Activated T-helper 2 cell treated with anti-CD3 and anti-CD28 coated beads, Interferon-gamma antibody, Interleukin-2, Interleukin-4, amounts not matched to agents 10 μg/mL and 5 μg/mL and 100 μg/mL, durations not matched to agents 14 hours and 24 hours and 36 hours (primary cell): ENCODE measurements at places on chromosomes 3 and 15. TPM values are rescaled to one million over a fixed set of nuclear protein-coding genes. Genes with fewer than 3 reads are reported as not detected.

DNA sequence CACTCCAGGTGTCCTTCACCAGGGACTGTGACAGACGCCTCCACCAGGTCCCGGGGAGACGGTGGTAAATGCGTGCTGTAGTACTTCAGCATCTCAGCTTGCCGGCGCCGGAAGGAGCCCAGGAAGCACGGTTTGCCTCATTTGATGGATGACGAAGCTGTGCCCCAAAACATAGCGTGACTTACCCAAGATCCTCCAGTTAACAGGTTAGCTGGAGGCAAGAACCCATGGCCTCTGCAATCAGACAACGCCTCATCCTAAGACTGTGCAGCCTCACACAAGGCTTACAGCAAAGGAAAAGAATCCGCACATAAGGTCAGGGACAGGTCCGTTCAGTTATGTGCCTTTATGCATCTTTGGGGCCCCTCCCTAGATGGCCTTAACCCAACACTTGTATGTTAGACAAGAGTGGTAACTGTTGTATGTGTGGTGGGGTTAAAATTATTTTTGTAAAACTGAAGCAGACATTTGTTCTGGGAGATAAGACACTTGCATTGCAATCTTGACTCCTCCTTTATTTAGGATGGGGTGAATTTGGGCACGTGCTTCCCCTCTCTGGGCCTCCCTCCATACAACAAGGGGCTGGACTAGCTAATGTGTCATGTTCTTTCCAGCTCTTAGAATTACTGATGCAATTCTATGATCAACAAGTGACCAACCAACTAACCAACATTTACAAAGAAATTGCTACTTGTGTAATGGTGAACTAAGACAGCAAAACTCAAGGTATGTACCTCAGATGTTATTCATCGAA is 39.4 kb downstream of the VGLL4 start:
- H3K27me3 ChIP-seq: no peaks in the 10 kb centered on the region
- H3K36me3 ChIP-seq: peaks cover 67% of the 10 kb centered on the region
- no peak for DNase-seq
- H3K4me1 ChIP-seq: peaks cover 56% of the 10 kb centered on the region
- no peak overlapping the region for H3K4me3 ChIP-seq

DNA sequence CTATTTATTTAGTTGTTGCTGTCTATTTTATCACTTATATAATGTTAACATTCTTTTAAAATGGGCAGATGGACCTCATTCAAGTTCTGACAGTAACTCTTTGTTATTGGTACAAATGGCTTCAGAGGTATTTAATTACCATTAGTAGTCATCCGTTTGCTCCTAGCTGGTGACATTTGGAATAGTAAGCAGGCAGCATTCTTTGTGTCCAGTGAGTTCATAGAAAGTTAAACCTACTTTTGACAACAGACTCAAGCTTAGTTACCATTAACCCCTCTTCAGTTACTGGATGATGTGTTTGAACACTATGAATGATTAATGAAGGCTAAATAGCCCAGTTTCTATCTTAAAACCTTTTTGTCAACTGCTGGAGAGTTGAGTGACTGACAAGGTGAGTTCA is 500.7 kb upstream of the ATP11B start:
- H3K4me3 ChIP-seq: no peak overlapping the region
- H3K27ac ChIP-seq: no peak overlapping the region
- no peaks in the 10 kb centered on the region for H3K27me3 ChIP-seq
- no peaks in the 10 kb centered on the region for H3K36me3 ChIP-seq
- no peaks in the 10 kb centered on the region for H3K4me1 ChIP-seq

- H3K36me3 ChIP-seq: no peaks in the 10 kb centered on the region
- H3K27ac ChIP-seq: no peak overlapping the region
- H3K4me3 ChIP-seq: no peak overlapping the region
- peaks cover 7% of the 10 kb centered on the region for H3K27me3 ChIP-seq
- H3K4me1 ChIP-seq: no peaks in the 10 kb centered on the region
Measured at GRCh38 chr3:123312331-123313265, 110.9 kb downstream of the SEC22A start.

DNA sequence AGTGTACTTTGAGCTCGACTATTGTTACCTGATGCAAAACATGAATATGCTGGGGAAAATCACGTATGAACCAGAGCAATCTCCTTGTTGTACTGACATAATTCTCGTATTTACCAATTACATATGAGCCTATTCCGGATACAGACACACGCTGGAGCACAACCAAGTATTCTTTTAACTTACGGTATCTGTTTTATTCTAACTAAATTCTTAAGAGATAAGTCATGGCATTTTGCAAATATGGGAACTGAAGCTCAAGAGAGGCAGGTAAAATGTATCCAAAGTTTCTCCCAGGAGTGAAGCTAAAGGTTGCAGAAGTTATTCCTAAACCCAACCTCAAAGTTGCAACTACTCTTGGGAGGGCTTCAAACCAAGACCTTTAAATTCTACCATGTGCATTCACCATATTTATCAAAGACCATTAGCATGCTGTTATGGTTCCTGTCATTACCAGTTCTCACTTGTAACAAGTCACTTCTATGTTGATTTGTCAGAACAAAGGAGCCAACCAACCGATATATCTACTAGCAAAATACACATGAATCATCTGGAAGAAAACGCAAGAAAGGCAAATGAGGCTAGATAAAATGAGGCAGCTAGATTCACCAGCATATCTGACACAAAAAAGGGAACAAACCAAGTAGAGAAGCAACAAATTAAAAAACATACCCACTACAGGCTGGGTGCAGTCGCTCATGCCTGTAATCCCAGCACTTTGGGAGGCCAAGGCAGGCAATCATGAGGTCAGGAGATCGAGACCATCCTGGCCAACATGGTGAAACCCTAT is 17.8 kb downstream of the TBL1XR1 start:
- H3K4me3 ChIP-seq: no peak overlapping the region
- H3K27me3 ChIP-seq: no peaks in the 10 kb centered on the region
- H3K27ac ChIP-seq: peak overlapping the region; percentile 25
- DNase-seq: no peak

GRCh38 chr3:77814845-77815244 is 774.9 kb downstream of the ROBO2 start:
- no peak for DNase-seq
- no peak overlapping the region for H3K4me3 ChIP-seq
- no peaks in the 10 kb centered on the region for H3K27me3 ChIP-seq

Gene GOLGA8R
- 2.9 and 3.0 TPM in 2 replicates for total RNA-seq

- peaks cover 1% of the 10 kb centered on the region for H3K4me1 ChIP-seq
- no peak overlapping the region for H3K4me3 ChIP-seq
- DNase-seq: no peak
Measured at GRCh38 chr3:183492849-183493179, 62.7 kb downstream of the KLHL6 start.

Gene CFAP100
- not detected in 2 replicates for total RNA-seq

DNA sequence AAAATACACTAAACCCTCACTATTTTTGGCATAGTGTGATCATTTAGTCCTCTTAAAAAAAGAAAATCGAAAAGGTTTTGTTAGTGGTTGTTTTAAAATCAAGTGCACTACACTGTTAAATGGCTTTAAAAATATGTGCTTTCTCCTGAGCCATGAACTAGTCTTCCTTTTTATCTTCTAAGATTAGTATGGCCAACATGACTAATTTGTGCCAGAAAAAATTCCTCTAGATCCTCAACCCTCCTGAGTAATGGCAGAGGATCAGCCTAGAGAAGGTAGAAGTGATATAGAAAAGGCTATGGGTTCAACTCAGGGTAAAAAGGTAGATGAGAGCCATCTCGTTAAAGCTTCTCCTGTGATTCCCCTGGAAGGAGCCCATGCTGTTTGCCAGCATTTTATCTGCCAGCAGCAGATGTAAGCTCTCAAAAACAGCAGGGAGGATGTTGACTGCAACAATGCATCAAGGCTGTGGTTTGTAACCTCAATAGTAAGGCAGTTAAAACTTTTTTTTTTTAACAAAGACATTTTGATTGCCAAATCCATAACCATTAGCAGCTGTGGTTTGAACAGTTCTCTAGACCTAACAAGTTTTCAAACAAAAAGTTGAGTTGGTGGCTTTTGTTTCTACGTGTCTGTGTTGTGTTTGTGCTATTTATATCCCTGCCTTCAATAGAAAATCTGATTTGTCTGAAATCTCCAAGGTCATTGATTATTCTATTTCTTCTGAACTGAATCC is 30.2 kb upstream of the ZNF609 start:
- peak overlapping the region; percentile 85 for H3K27ac ChIP-seq
- H3K4me3 ChIP-seq: peak overlapping the region; percentile 48
- DNase-seq: peak; percentile 52
- peaks cover 20% of the 10 kb centered on the region for H3K36me3 ChIP-seq

DNA sequence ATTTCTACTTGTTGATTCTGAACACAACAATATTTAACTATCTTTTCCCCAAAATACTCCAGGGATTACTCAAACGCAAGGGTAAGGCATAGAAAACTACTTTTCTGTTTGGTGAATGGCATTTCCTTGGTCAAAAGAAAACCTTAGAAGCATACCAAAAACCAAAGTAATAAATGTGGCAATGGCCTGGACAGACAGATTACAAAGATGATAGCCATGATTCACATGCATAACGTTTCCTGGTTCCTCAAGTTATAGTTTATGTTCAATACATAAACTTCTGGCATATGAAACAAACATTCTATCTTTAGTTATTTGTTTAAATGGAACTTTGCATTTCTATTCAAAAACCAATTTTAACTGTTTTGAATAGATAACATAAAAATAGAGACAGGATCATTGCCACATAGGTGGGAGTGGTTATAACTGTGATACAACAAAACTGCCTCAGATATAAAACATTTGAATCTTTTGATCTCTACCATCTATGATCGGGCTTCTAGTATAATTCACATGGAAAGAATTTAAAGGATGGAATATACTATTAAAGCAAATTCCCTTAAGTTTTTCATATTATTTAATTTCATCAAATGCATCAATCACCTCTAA is 32.1 kb downstream of the FOXP1 start:
- H3K27me3 ChIP-seq: no peaks in the 10 kb centered on the region

GRCh38 chr3:155130001-155130400 is 49.9 kb downstream of the MME start:
- no peaks in the 10 kb centered on the region for H3K4me1 ChIP-seq
- H3K4me3 ChIP-seq: no peak overlapping the region
- no peaks in the 10 kb centered on the region for H3K36me3 ChIP-seq
- no peaks in the 10 kb centered on the region for H3K27me3 ChIP-seq

Gene PTPRG
- 5.1 and 5.3 TPM in 2 replicates for total RNA-seq

- no peak overlapping the region for H3K27ac ChIP-seq
- H3K36me3 ChIP-seq: no peaks in the 10 kb centered on the region
- DNase-seq: no peak
- peaks cover 4% of the 10 kb centered on the region for H3K4me1 ChIP-seq
- H3K27me3 ChIP-seq: peaks cover 5% of the 10 kb centered on the region
- H3K4me3 ChIP-seq: no peak overlapping the region
Measured at GRCh38 chr15:80861731-80862170, 82.6 kb downstream of the CEMIP start.

- no peaks in the 10 kb centered on the region for H3K36me3 ChIP-seq
- H3K27ac ChIP-seq: no peak overlapping the region
- no peak for DNase-seq
- H3K4me1 ChIP-seq: peaks cover 17% of the 10 kb centered on the region
- no peak overlapping the region for H3K4me3 ChIP-seq
Measured at GRCh38 chr15:101504373-101504772, 14.9 kb upstream of the PCSK6 start.

GRCh38 chr3:33218446-33219174 is at the start of gene SUSD5:
SUSD5 (minus strand) TSS chr3:33218810; CDS start chr3:33218797, 13 bp downstream.
- H3K27me3 ChIP-seq: peaks cover 57% of the 10 kb centered on the region
- no peak within 1 kb of the TSS for H3K27ac ChIP-seq
- no peak for DNase-seq
- peaks cover 5% of the 10 kb centered on the region for H3K4me1 ChIP-seq
- H3K4me3 ChIP-seq: no peak within 1 kb of the TSS
- no peaks in the 10 kb centered on the region for H3K36me3 ChIP-seq

DNA sequence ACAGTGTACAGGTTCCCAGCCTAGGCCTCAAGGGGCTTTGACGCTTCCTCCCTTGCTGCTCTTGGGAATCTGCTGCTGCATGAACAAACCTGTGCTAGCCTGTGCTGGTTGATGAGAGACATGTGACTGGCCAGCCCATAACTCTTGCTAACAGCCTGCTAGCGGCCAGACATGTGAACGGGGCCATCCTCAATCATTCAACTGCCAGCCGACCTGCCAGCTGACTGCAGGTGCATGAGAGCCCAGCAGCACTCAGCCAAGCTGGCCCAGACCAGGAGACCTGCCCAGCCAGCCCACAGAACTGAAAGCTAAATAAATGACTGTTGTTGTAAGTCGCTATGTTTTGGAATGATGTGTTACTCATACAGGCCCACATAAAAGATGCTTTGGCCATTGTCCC is 82.4 kb upstream of the DLG1 start:
- no peaks in the 10 kb centered on the region for H3K36me3 ChIP-seq
- H3K4me1 ChIP-seq: no peaks in the 10 kb centered on the region
- H3K4me3 ChIP-seq: no peak overlapping the region
- DNase-seq: no peak
- H3K27me3 ChIP-seq: peaks cover 3% of the 10 kb centered on the region

GRCh38 chr3:32340039-32340438 is 51.6 kb upstream of the CMTM7 start:
- DNase-seq: no peak
- no peaks in the 10 kb centered on the region for H3K27me3 ChIP-seq
- H3K4me1 ChIP-seq: peaks cover 14% of the 10 kb centered on the region
- H3K27ac ChIP-seq: no peak overlapping the region
- H3K4me3 ChIP-seq: no peak overlapping the region

Gene C3orf80
- 0.25 and 0.30 TPM in 2 replicates for total RNA-seq

DNA sequence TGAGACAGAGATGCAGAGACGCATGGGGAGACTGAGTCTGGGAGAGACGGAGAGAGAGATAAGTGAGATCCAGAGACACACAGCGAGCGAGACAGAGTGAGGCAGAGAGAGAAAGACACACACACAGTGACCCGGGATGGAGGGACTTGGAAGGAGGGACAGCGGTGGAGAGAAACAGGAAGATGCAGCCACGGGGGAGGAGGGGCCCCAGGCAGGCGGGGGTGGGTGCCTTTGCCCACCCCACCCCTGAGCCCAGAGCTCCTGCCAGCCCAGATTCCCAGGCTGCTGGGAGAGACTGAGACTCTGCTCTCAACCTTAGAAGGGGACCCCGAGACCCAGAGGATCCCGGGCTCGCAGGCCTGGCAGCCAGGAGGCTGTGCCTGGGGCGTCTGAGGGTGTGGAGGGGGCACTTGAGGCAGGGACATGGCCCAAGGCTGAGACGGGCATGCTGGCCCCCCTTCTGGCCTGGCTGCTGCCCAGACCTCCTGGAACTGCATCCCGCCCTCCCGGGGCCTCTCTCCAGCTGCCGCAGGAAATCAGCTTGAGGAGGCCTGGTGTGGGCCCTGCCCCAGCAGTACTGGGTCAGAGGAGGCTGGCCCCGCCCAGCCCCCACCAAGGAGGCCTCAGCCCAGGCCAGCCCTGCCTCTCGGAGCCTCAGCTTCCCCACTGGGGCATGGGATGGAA is 18.1 kb downstream of the H1-8 start:
- no peaks in the 10 kb centered on the region for H3K27me3 ChIP-seq
- no peak overlapping the region for H3K27ac ChIP-seq
- H3K36me3 ChIP-seq: no peaks in the 10 kb centered on the region
- H3K4me3 ChIP-seq: no peak overlapping the region
- no peaks in the 10 kb centered on the region for H3K4me1 ChIP-seq
- DNase-seq: no peak
